Right cardiac atrium (tissue), 5 donors: ENCODE measurements at places on chromosomes 3 and 15. TPM values are rescaled to one million over a fixed set of nuclear protein-coding genes. Genes with fewer than 3 reads are reported as not detected.
A peak's percentile ranks its signal among the peaks of the same experiment; 100 is the strongest.

GRCh38 chr15:70362886-70363285 lies 265.2 kb upstream of the TLE3 start:
- DNase-seq: no peak

GRCh38 chr3:100760377-100760776 lies 51.1 kb downstream of the TFG start:
- no peak for DNase-seq

Gene RAB11A
- polyA plus RNA-seq: 136 TPM

Gene GP9
- not detected for polyA plus RNA-seq

DNA sequence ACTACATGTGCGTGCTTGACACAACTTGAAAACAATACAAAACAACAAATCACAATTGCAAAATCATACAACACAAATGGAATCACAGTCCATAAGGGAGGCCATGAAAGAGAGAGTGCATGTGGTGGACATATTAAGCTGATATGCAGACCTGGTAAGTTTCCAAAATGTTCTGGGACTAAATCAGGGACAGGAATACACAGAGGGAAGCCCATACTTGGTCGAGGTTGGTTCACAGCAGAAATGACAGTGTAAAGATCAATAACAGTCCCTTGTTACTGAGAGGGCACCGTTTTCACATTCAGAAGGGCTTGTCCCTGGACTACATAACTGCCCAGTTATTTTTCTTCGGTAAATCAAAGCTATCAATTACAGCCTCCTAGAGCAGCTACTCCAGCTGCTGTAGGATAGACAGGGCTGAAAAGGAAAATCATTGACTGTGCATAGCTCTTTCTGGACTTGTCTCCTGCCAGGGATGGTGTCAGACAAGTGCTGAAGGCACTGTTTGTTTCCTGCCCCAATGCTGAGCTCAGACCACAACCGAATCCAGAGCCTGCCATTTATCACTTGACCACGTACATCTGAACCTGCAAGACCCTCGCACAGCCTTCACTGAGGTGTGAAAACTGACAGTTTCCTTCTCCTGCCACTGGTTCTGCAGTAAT lies 79.5 kb upstream of the KCNMB2 start:
- DNase-seq: no peak

GRCh38 chr3:114383875-114384557 lies 90.2 kb downstream of the TIGIT start:
- peak; percentile 81 for DNase-seq

GRCh38 chr3:111373861-111374260 lies 168.1 kb upstream of the CD96 start:
- DNase-seq: no peak

DNA sequence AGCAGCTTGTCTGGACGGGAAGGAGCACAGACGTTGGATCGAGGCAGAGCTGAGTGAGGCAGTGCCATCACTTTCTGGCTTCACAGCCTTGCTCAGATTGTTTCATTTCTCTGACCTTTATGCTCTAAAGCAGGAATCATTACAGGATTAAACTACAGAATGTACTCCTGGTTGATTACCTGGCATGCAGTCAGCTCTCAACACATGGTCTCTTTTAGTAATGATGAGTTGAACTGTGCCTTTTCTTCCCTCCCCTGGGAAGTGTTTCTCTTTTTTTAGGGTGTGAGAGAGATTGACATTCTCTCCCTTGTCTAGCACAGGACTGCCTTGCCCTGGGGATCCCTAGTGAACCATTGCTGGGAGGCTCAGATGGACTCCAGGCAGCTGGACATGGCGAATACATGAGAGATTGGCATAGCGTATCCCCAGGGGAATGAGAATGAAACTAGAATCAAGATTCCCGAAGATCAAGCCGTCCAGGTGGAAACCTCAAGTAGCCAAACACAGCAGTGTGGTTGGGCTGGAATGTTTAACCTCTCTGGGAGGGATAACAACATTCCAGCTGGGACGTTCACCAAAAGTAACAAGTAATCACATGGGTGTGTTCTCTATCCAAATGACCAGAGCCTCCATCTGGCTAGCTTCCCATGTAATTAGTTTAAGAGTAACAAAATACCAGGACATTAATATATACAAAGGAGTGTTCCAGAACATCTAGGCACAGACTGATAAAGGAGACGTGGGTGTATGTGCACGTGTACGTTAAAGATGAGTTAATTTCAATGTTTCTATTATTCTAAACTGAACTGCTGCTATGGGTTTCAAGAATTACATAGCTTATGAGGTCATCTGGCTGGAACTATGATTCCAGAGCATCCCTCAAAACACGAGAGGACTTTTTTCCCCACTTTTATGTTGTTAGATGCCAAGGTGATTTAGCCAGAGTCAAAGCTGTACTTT lies 118.6 kb upstream of the NR2E3 start:
- no peak for DNase-seq

Gene PYGO1
- 1.7 TPM for polyA plus RNA-seq

- no peak for DNase-seq
Observed at GRCh38 chr3:177545964-177546363, 348.7 kb upstream of the TBL1XR1 start.

DNA sequence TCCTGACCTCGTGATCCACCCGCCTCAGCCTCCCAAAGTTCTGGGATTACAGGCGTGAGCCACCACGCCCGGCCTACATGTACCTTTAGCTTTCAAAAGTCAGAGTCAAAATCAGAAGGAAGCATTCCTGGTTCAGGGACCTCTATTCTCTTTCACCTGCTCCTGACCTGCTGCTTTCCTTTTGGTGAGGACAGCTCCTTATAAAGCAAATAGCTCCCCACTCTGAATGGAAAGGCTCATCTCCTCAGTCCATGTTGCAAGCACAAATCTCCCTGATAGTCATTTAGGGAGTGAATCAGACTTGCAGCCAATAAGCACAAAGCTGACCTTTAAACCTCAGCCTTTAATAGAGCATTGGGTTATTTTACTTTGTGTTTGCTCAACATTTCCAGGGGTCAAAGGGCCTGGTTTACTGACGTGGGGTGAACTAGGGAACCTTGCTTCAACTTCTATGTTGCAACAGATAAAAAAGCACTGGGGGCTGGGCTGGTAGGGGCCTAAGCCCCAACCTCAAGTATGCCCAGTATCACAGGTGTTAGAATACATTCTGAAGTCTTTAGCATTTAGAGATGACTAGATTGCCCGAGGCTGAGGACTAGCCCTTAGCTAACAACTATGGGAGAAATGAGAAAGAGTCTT lies 43.1 kb downstream of the THRB start:
- DNase-seq: no peak

- DNase-seq: no peak
Observed at GRCh38 chr3:141860766-141861513, 15.5 kb upstream of the ATP1B3 start.

Gene PLA2G4E
- 0.07 TPM for polyA plus RNA-seq

Gene MGLL
- polyA plus RNA-seq: 64.9 TPM

Gene MED12L
- 0.25 TPM for polyA plus RNA-seq

DNA sequence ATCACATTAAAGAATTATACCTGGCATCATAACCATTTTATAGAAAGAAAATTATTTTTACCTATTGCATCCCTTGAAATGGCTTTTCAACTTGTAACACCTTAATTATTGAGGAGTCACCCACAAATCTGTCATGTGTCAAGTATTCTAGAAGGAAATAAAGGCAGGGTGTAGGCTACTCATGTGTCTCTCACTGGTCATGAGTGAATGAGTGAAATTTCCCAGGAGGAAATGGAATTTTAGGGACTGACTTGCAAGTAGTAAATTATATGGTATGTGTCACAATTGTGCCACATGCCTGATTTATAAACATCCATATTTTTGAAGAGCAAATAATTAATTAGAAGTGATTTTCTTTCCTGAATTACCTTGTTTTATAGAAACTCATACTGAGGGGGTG lies 310.5 kb upstream of the ADAMTS9 start:
- no peak for DNase-seq

GRCh38 chr15:79089890-79090486 lies 592 bp downstream of the RASGRF1 start:
- no peak for DNase-seq

DNA sequence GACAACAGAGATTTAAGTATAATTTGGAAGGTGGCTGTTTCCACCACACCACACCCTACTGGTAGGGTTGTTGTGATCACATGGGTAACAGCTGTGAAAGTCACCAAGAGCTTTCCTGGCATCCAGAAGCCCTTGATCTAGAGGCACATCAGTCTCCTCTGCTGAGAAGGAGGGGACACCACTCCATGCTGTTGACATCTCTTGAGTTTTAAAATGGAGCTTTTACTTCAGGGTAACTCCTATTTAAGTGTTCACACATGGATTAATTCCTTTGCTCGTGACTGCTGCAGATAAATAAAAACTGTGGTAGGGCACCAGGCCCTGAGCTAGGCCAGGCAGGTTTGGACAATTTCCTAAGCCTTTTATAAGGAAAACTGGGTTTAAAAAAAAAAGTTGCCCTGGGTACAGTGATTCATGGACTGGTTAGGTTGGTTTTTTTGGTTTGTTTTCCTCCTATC lies 7.5 kb downstream of the EXOSC7 start:
- no peak for DNase-seq

GRCh38 chr15:100224206-100225185 lies 117.3 kb downstream of the ADAMTS17 start:
- DNase-seq: no peak

GRCh38 chr15:45919806-45920205 lies 285.0 kb downstream of the SQOR start:
- DNase-seq: no peak

Gene SCAANT1
- polyA plus RNA-seq: not detected

Gene NFKBIZ
- 9.5 TPM for polyA plus RNA-seq

GRCh38 chr3:192212979-192213378 lies 514.4 kb downstream of the FGF12 start:
- peak; percentile 22 for DNase-seq

DNA sequence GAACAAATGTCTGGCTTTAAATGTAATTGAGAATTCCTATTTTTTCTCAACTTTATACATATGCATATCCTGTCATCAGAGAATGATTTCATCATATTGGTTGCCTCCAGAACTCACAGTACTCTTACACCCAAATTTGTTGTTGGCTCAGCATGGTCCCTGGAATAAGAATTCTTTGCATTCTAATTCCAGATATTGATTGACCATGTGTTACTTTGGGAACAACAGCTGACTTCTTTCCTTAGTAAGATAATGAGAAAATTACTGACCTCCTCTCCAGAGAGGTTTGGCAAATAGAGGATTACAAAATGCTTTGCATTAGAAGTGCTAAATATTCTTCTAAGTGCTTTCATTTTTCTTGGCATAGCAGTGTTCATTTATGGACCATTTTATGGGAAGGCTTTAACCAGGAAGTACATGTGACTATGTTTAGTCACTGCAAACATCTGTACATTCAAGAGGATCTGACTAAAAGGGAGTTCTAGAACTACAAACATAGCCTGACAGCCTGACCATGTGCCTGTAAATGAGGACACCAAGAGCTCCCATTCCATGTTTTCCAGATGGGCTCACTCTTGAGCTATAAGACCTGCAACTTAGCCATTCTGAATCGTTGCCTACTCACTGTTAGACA lies 391.6 kb upstream of the DPPA4 start:
- no peak for DNase-seq

DNA sequence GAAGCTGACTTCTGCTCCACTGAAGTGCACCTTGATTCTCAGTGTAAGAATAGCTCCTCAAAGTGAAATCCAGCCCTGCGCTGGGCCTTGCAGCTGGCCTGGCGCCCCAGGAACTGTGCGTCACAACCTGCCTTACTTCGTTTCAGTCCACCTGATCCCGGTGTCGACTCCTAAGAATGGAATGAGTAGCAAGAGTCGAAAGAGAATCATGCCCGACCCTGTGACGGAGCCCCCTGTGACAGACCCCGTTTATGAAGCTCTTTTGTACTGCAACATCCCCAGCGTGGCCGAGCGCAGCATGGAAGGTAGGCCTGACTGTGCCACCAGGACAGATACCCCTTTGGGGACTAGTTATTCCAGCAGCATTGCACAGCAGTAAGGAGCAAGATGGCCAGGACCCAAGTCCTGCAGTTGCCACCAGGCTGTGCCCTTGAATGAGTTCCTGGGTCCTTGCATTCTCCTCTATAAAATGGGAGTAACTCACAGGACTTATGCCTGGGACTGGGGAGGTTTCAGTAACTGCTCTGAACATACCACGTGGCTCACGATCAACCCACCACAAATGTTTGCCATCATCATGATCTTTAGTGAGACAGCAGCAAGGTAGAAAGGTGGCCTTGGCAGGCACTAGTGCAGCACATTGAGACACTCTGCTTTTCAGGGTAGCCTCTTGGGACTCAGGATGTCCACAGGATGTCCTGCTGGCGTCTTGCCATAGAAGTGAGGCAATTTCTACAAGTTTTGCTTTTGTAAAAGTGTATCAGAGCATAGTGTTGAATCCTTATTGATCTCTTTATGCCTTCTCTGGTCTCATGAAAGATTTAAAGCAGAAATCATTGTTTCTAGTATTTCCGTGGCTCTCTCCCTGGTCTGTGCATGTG lies 46.8 kb downstream of the PXYLP1 start:
- no peak for DNase-seq

GRCh38 chr3:3302964-3303363 lies 123.5 kb upstream of the CRBN start:
- no peak for DNase-seq

Gene ACTC1
- 12,784 TPM for polyA plus RNA-seq

DNA sequence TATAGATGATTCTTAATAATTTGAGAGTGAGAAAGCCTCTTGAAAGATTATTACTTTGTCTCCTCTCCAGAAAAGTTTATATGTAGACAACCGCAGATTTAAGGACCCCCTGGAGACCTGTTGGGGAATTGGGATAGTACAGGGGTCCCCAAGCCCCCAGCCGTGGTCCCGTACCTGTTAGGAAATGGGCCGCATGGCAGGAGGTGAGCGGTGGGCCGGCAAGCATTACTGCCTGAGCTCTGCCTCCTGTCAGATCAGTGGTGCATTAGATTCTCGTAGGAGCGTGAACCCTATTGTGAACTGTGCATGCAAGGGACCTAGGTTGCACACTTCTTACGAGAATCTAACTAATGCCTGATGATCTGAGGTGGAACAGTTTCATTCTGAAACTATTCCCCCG lies 78.3 kb downstream of the PFN2 start:
- no peak for DNase-seq

- no peak for DNase-seq
Observed at GRCh38 chr3:113574213-113574612, 41.9 kb downstream of the SIDT1 start.

DNA sequence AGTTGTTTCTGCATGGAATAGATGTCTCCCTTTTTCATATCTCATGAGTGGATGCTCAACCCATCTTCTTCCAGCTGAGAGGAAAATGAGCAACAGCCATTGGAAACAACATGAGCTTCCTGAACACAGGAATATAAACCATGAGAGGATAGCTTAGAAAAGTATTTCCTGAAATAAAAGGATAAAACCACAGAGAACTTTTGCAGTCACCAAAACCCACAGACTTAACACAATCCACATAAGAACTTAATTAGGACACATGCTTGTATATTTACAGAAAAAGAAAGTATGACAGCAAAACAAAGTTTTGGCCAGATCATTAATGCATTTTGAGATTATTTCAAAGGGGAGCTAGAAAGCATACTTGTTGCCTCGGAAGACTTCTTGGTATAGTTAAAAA lies 180.5 kb upstream of the RASGRP1 start:
- DNase-seq: no peak

DNA sequence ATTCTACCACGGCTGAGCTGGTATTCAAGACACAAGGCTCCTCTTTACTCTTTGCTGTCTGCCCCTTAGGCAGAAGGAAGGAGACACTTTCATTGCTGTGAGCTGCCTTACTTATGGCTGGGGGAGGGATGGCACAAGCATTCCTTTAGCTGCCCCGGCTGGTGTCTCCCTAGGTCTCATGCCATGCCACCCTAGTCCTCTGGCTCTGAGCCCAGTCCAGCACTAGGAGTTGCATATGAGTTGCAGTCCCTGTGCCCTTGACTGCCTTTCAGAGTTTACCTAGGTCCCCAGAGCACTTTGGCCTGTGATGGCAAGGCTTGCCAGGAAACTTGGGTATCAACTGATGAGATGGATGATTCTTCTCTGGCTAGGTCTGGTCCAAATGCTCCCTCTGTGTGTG lies 296.4 kb downstream of the RBMS3 start:
- DNase-seq: peak; percentile 45
